Endothelial cell of umbilical vein (primary cell): ENCODE measurements at places on chromosomes 11 and 22.

DNA sequence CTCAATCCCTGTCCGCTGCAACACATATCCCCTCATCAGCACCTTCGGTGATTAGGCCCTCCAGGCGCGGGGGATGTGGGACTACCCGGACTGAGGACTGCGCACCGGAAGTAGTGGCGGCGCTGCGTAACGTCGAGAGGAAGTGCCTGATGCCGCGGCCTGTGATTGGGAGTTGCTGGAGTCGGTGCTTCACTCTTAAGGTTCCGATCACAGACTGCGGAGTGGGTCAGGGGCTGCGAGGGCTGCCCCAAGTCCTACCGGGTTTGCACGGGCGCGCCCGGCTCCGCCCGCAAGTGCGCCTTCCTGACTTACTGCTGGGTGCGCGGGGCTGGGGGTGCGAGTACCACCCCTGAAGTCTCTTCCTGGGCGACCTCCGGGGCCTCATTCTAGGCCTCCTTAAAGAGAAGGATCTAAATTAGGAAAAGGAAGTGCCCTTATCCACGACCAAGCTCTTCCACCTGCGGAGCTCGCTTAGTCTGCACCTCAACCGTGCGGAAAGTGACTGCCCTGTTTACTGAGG, at the start of gene ALKBH3:
ALKBH3 (plus strand) TSS at position 192 of the 520 bp plus-strand sequence. CDS start 1,822 bp downstream, outside the sequence.
- H3K27ac ChIP-seq, result peak within 1 kb of the TSS; percentile 2
- peak within 1 kb of the TSS; percentile 92 for H3K4me3 ChIP-seq
- peaks cover 8% of the 10 kb centered on the region for H3K27me3 ChIP-seq
- peaks cover 14% of the 10 kb centered on the region for H3K4me1 ChIP-seq
- peak; percentile 91 for DNase-seq
- peaks cover 3% of the 10 kb centered on the region for H3K36me3 ChIP-seq

- peak overlapping the region; percentile 89 for H3K4me3 ChIP-seq
- DNase-seq, result peak; percentile 95
- peak overlapping the region; percentile 94 for H3K27ac ChIP-seq
- H3K27me3 ChIP-seq, result no peaks in the 10 kb centered on the region
Measured at GRCh38 chr11:76445121-76446084, 585 bp downstream of the EMSY start.

DNA sequence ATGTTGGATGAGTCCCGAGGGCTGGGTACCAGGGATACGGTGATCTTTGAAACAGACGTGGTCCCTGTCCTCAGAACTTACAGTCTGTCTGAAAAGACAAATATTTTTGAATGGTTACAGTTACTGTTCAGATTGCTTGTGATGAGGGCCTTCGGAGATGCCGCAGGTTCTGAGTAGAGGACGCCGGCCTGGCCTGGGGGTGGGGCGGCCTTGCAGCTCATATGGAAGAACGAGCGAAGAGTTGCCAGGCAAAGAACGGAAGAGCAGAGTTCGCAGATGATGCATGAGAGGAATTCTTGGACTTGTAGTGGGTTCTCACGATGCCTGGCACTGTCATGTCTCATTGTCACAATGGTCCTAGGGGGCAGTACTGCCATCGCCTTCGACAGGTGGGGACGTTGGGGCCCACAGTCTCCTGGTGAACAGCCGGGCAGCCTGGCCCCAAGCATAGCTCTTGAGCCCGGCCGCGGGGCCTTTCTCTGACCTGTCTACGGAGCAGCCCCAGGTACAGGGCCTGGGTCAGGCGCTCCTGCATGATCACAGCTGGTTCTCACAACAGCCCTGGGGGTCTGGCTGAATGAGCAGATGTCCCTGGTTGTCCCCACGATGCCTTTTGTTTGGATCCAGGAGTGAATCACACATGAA, 60.9 kb upstream of the PARVG start:
- no peaks in the 10 kb centered on the region for H3K27me3 ChIP-seq
- H3K4me1 ChIP-seq, result no peaks in the 10 kb centered on the region
- H3K27ac ChIP-seq, result no peak overlapping the region
- DNase-seq, result no peak
- no peak overlapping the region for H3K4me3 ChIP-seq
- H3K36me3 ChIP-seq, result peaks cover 3% of the 10 kb centered on the region

GRCh38 chr11:25838918-25839625, 492.9 kb upstream of the ANO3 start:
- no peak overlapping the region for H3K4me3 ChIP-seq
- H3K27ac ChIP-seq, result no peak overlapping the region
- no peaks in the 10 kb centered on the region for H3K36me3 ChIP-seq
- no peaks in the 10 kb centered on the region for H3K27me3 ChIP-seq
